ENCODE measurements at places on chromosomes 7 and 10. TPM values are rescaled to one million over a fixed set of nuclear protein-coding genes. Genes with fewer than 3 reads are reported as not detected.

HDAC9 gene
- total RNA-seq, result 4.3 TPM

DNA sequence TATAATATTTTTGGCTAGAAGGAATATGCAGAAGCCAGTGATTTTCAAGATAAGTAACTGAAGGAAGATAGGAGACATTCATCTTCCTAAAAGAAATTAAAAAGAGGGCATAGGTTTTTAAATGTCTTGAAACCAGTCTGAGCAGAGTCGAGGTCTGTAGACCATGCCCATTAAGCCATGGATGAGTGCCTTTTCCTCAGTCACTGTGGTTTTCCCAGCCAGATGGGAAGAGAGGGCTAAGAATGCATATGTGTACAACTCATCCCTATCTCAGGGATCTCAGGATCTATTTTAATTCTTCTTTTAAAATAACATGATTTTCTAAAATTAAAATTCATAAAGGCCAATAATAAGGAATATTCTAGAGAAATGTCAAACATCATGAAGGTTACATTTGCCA is 112.8 kb downstream of the PPP1R3A start:
- no peak for DNase-seq

- no peak for DNase-seq
Measured at GRCh38 chr10:132948351-132948750, 6.0 kb upstream of the CFAP46 start.

LRRC4 gene
- total RNA-seq, result not detected

NACAD gene
- 0.05 TPM for total RNA-seq

Measured in HCT116 (cell line).